CD4-positive, alpha-beta T cell treated with Interleukin-21 for 1 hour (primary cell): ENCODE measurements at places on chromosomes 6 and 20.

GRCh38 chr20:63937596-63937995, 18.6 kb downstream of the UCKL1 start:
- DNase-seq = no peak

DNA sequence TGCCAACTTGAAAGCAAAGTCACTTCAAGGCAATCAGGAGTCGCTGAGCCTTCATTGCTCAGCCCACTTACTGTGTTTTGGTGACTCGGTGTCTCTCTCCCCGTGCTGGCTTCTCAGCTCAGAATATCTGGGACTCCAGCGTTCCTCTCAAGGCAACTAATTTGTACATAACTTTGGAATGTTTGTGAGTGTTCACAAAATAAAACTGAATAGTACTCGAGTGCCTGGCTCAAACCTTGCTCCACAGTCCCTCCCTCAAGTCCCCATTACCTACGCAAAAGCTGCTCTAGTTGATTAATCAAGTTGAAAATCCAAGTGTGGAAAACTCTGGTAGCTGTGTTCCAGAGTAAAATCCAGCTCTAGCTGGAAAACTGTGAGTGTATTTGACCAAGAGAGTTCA, 8.6 kb downstream of the IPCEF1 start:
- DNase-seq = no peak

- DNase-seq = no peak
Observed at GRCh38 chr6:83071023-83071422, 3.6 kb downstream of the DOP1A start.

GRCh38 chr6:88870717-88871330, 92.6 kb downstream of the RNGTT start:
- peak; percentile 70 for DNase-seq

- DNase-seq = no peak
Observed at GRCh38 chr20:43161716-43162115, 28.0 kb downstream of the PTPRT start.

DNA sequence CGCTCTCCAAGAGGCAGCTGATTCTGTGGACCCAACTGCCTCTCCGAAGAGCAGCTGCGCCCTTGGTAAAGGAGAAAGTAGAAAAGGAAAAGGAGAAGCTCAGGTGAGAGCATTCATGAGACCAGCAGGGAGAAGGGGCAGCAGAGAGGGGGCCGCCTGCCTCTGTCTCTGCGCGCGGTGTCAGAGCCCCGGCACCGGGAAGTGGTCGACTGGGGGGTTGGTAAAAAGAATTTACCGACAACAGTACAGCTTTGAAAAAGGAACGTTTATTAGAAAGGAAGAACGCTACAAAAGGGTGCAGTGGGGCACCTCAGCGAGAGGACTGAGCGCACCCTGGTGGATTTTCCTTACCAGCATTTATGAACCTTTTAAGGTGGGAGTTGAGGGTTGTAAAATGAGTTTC, 61.9 kb downstream of the GPR6 start:
- DNase-seq = peak; percentile 43

- no peak for DNase-seq
Observed at GRCh38 chr20:14643146-14643545, 305.7 kb upstream of the FLRT3 start.

GRCh38 chr6:34143884-34144580, 1.9 kb downstream of the GRM4 start:
- peak; percentile 34 for DNase-seq

DNA sequence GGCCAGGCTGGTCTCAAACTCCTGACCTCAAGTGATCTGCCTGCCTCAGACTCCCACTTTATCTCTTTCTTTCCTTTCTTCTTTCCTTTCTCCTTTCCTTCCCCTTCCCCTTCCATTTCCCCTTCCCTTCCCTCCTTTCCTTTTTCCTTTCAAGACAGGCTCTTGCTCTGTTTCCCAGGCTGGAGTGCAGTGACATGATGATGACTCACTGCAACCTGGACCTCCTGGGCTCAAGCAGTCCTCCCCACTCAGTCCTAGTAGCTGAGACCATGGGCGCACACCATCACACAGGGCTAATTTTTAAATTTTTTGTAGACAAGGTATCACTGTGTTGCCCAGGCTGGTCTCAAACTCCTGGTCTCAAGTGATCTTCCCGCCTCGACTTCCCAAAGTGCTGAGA, 377.6 kb upstream of the ZFP64 start:
- DNase-seq = no peak
